ENCODE measurements at places on chromosomes 7 and 10. TPM values are rescaled to one million over a fixed set of nuclear protein-coding genes. Genes with fewer than 3 reads are reported as not detected.

Gene C10orf105
- 0.61 TPM for total RNA-seq

Gene LOXL4
- total RNA-seq = not detected

Gene TRIM73
- total RNA-seq = 11.1 TPM

Gene ARL4A
- 19.8 TPM for total RNA-seq
